Foreskin keratinocyte (primary cell): ENCODE measurements at places on chromosomes 3 and 15.

- peak; percentile 40 for DNase-seq
These were observed 37.7 kb downstream of the TM4SF4 start for GRCh38 chr3:149512073-149512782.

GRCh38 chr15:53305101-53305500 lies 454.4 kb downstream of the WDR72 start:
- no peak for DNase-seq

DNA sequence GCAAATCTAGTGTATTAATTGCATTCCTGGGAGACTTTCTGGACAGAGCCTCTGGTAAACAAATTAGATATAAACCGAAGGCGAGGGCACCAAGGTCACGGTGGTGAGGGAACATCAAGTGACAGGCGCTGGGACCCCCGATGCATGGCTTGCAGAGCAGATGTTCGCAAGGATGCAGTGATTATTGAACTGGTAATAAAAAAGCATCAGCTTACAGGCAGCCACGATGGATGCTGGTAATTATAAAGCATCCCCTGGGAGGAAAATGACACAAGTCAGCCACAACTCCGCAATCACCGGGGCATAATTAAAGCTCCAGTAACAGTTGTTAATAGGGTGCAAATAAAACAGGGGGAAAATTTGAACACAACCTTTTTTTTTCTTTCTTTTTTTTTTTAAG lies 231.1 kb upstream of the DPH6 start:
- DNase-seq, result no peak

DNA sequence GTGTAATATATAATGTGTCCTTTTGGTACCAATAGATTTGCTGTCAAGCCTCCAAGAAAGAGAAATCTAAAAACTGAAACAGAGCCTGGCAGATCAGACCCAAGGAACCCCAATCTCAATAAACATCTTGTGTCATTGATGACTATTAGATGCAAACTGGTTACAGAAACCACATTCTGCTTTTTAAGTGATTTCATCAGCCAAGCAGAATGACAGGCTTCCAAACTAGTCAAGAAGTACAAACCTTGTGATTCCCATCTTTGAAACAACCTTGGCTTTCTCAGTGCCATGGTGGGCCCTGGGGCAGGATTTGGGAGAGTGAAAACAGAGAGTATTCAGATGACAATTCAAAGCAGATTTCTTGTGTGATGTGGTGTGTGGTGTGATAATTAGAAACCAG lies 45.6 kb upstream of the STRIT1 start:
- no peak for DNase-seq

DNA sequence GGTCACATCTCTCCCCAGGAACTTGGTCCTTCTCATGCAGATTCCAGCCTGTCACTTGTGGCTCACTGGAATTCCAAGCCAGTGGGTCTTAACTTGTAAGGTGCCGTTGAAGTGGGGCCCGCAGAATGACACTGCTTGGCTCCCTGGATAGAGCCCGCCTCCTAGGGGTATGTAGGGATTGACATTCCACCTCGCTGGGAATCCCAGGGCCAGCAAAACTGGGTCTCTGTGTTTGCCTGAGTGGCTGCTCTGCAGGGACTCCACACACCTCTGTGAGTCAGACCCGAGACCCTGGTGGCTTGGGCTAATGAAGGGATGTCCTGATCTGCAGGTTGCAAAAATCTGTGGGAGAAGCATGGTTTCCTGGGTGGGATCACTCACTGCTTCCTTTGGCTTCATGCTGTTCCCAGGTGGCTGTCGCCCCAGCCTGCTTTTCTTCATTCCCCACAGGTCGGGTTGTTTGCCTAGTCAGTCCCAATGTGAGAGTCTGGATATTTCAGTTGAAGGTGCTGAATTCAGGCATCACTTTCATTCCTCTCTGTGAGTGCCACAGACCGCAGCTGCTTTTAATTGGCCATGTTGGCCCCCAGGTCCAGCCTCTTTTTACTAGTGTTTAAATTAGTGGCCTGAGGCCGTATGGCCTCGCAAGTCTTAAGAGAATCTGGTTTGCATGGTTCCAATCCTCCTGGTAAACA lies 156.0 kb upstream of the TRIM42 start:
- no peak for DNase-seq

GRCh38 chr3:16059711-16060357 lies 114.6 kb upstream of the GALNT15 start:
- DNase-seq, result no peak

DNA sequence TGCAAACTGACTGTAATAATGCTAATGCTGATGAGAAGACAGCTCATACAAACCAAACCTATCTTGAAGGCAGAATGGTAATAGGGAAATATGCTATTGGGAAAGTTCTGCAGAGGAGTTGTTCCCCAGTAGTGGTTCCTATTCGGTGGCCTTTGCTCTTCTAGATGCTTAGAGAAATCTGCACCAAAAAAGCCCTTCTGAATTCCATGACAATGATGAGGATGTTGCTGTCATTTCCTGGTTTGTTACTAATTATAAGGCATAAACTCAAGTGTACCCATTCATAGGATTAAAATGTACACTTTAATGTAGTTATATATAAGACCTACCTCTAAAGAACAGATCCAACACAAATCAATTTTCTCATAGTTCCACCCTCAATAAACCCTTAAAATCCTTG lies 30.1 kb downstream of the TOMM70 start:
- DNase-seq, result no peak

- DNase-seq, result no peak
These were observed 4.9 kb upstream of the STAB1 start for GRCh38 chr3:52490035-52490938.

DNA sequence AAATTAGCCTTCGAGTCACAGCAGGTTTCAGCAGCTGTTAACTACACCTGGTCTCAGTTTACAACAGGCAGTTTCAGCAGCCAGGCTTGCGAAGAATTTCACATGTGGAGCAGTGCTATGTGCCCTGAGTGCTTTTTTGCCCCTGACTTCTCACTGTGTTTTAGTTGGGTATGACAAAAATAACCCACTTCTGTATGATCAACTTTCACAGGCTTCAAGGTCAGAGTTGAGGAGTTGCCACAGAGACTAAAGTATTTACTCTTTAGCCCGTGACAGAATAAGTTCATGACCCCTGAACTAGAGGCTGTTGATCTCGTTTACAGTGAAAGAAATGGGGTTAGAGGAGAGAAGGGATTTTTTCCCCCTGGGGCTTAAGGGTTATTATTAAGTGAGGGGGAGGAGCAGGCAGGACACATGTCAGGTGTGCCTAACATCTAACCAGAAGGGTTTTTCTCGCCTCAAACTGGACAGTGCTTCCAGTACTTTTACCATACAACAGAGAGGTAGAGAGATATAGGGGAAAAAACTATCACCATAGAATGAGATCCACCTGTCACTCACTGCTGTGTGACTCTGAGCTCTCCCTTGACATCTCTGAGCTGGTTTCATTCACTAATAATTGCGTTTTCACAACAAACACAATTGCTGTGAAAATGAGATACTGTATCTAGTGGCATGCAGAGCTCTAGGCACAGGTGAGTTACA lies 14.0 kb upstream of the TOPBP1 start:
- no peak for DNase-seq

- peak; percentile 2 for DNase-seq
These were observed 149.0 kb downstream of the CBLB start for GRCh38 chr3:105719791-105720190.

DNA sequence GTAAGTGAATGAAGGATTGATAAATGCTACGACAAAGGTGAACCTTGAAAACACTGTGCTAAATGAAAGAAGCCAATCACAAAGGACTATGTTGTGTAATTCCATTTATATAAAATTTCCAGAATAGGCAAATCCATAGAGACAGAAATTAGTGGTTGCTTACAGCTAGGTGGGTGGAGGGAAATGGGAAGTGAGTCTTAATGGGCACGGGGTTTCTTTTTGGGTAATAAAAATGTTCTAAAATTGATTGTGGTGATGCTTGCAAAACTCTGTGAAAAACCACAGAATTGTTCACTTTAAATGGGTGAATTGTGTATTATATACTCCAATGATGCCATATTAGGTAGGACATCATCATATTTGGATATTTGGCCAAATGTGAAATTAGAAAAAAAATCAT lies 20.9 kb upstream of the TEX9 start:
- DNase-seq, result no peak

DNA sequence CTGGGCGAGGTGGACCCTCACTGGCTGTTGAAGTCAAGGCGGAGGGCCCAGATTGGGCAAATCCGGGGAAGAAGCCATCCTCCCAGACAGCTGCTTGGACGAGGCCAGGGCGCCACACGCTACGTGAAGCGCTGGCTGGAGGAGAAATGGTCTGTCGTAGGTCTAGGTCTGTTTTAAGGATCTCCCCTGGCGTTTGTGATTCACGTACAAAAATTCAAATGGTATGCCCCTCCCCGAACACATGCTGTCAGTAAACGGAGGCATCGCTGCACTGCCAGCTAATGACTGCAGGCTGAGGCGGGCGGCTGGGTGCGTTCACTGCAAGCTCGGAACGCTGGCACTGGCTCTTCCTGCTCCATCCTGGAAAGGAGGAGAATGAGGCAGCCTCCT lies 69.9 kb downstream of the EPHB3 start:
- no peak for DNase-seq

DNA sequence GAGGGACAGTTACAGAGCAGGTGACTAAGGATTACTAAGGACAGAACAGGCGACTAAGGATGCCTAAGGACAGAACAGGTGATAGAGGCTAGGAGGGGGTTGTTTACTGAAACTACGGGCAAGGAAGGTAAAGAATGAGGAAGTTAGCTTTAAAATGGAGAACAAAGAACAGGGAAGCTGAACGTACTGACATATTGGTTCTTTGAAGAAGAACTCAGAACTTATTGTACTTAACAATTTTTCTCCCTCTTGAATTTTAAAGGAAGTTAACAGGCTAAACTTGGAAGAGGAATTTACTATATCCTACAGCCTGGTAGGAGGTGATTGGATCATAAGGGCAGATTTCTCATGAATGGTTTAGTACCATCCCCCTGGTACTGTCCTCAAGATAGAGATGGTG lies 290.2 kb downstream of the SHQ1 start:
- no peak for DNase-seq

GRCh38 chr15:78750566-78750965 lies 60.7 kb downstream of the ADAMTS7 start:
- DNase-seq, result no peak

DNA sequence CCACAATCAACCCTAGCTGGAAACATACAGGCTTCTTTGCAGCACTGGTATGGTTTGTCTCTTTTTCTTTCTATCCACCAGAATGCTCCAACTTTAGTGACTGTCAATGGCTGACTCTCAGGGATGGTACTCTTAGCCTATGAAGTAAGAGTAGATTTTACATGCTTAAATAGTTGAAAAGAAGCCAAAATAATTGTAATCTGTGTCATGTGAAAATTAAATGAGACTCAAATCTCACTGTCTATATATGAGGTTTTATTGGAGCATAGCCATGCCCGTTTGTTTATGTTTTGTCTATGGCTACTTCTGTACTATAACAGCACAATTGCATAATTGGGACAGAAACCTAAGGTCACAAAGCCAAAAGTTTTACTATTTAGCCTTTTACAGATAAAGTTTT lies 29.1 kb upstream of the PDZRN3 start:
- DNase-seq, result no peak

DNA sequence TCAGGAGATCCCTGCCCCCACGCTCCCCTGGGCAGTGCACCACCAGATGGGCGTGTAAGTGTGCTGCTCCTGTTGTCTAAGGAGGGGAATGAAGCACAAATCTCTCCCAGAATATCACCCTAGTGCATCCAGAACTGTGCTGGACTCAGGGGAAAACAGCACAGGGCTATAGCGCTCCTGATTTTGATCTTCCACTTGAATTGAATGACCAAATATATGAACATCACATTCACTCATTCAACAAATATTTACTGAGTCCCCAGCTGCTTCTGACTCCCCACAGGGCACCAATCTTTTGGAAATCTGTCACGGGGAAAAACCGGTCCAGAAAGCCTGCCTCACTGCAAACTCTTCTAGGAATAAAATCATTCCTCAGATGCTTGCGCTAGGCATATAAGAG lies 2.4 kb downstream of the CPLX3 start:
- DNase-seq, result no peak

DNA sequence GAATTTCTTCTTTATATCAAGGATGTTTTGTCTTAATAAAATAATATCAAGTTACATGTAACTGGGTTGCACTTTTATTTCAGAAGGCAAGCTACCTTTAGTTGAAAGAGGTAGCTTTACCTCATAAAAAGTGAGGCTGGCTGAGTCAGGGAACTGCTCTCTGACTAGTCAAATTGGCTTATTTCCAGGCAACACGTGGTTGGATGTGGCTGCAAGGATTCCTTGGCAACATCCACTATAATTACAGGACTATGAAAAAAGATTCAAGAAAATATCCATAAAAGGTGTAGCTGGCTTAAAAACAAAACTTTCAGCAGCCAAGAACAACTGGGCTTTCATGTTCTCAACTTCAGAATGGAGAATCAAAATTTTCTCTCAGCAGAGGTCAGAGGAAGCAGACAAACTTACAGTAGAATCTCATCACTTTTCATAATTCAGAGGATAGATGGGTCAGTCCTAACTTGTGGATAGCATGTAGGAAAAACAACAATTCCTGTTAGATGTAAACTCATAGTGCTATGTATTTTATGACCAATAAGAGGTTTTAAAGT lies 779.1 kb downstream of the MECOM start:
- DNase-seq, result peak; percentile 86

DNA sequence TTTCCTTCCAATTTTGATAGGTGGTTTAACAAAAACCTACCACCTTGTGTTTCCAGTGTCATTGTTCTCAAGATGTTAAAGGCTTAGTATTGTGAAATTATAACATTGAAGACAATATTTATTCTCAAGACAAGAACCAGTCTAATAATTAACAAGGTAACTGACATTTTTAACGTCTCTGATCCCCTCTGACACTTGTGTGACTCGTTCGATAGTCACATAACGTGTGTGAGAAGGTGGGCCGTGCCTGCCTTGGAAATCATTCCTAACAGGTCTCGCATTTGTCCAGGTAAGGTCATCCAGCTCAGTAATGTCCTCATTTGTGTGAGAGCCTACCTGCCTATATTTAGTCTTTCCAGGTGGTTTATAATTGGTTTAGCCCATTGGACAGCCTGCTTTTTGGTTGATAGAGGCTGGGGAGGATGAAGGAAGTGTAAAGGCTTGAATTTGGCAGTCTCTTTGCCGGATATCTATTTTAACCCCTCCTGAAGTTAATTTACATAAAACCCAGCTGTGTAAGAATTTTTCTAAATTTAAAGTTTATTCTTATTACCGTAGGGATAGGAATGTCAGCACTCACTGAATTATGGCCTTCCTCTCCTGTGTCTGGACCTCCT lies 94.4 kb downstream of the AKAP13 start:
- DNase-seq, result no peak

GRCh38 chr15:52069559-52069958 lies 43.0 kb downstream of the BCL2L10 start:
- peak; percentile 93 for DNase-seq

- DNase-seq, result no peak
These were observed at the start of gene CCK for GRCh38 chr3:42266085-42266484. Gene CCK (minus strand): TSS chr3:42266185. CDS start chr3:42263630, 2,555 bp downstream.

DNA sequence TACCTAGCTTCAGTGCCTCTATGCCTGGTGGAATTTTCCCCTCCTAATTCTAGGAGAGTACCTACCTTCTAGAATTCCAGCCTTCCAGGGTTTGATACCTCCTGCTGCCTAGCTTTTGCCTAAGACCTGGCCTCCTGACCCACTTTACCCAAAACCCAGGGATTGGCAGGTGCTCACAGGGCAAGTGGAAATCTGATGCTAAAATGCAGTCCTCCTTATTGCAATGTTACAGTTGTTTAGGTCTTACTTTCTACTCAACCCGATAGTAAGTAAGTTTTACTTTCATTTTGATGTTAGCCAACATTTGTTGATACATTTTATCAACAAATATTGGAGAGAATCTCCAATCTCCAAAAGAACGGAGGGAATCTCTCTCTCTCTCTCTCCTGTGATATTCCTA lies 275.9 kb downstream of the DOCK3 start:
- DNase-seq, result no peak
